ENCODE measurements at places on chromosomes 6 and 20.

- DNase-seq = peak; percentile 85
Observed at GRCh38 chr6:1832844-1833787, 223.4 kb downstream of the FOXC1 start.

DNA sequence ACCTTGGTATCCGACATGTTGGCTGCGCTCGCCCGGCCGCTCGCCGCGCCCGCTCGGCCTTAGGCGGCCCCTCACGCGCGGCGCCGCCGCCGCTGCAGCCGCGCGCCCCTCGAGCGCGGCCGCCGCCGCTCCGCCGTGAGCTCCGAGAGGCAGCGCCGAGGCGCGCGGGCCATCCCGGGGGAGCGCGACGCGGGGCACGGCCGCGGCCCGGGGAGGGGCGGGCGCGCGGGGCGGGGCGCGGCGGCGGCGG is at the start of gene KIF13A:
TSS of gene KIF13A (minus strand) at position 189 of the 250 bp plus-strand sequence. CDS start at position 17, 172 bp downstream.
- DNase-seq = no peak

DNA sequence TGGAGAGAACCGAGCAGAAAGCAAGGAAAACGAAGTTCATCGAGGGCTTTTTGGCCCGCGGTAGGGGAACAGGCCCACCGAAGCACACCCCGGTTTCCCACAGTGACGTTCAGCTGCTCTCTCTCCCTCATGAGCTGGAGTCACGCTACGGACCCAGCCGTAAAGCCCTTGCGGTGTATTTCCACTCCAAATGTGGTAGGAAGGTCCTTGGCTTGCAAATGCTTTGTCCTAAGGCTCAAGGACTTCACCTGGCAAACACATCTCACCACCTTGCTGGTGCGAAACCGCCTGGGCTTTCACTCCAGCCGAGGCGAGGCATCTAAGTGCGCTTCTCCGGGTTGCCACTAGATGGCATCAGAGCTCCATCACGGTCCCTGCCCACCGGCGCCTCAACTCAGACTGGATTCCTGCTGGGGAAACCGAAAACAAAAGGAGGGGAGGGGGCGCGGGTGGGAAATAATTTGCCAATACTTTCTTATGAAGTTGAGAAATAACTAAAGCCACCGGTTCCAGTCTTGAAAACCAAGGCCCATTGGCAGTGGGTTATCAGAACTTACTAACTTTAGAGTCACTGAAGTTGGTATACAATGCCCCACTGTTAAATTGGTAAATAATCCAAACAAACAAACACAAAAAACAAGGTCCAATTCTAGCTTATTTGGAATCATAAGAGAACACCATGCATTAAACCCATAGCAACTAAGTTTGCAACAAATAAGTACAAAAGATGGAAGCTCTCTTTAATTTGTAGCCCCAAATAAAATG is 13.4 kb upstream of the FOXC1 start:
- peak; percentile 76 for DNase-seq

DNA sequence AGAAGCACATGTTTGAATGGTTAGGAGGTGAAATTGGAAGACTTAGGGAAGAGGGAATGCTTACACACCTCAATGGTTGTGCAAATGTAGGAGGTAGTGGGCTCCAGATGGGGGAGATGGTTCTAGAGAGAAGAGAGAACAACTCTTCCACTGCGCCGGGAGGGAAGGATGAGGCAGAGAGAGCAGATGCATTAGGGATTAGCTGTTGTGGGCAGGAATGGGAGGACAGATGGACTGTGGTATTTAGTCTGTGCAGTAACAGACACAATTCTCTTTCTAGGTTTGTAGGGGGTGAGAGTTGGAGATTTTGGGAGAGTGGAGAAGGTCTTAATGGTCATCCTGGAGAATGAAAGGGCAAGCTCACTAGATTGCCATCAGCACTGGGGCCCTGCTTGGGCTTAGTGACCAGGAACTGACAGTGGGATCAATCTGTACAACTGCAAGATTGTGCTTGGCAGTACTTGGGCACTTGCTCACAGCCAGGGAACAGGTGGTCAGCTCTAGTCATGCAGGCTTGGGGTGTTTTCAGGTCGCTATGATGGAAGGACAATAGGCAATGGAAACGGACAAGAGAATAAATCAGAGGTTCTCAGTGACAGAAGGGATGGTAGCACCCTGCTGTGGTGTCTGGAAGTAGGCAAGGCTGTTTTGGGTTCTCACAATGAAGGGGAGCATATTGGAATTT is 182.0 kb upstream of the MYLIP start:
- no peak for DNase-seq

DNA sequence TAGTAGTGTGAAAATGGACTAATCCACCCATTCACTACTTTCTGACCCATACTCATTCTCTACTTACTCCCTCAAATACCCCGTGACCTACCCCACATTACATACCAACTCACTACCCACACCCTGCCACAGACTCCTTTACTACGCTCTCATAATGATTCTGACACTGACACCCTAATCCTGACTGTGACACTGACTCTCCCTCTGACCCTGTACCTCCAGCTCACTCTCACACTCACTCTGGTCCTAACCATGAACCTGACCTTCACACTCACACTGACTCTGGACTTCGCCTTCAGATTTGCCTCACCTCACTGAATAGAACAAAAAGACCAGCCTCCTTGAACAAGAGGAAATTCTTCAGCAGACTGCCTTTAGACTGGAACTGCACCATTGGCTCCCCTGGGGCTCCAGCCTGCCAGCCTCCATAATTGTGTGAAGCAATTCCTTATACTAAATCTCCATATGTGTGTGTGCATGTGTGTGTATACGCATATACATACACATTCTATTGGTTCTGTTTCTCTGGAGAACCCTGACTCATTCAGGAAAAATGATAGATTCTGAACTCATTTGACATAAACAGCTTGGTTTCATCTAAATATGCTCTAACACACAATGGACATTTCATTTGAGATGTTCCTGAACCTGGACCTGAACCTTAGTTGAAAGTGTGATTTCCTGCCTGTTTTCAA is 10.5 kb upstream of the ZNF343 start:
- no peak for DNase-seq

DNA sequence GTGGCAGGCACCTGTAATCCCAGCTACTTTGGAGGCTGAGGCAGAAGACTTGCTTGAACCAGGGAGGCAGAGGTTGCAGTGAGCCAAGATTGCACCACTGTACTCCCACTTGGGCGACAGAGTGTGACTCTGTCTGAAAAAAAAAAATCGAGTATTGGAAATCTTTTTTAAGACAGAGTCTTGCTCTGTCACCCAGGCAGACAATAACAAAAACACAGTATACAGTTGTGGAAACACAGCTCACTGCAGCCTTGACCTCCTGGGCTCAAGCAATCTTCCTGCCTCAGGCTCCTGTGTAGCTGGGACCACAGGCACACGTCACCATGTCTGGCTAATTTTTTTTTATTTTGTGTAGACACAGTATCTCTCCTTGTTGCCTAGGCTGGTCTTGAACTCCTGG is 15.0 kb downstream of the NANP start:
- DNase-seq = no peak

DNA sequence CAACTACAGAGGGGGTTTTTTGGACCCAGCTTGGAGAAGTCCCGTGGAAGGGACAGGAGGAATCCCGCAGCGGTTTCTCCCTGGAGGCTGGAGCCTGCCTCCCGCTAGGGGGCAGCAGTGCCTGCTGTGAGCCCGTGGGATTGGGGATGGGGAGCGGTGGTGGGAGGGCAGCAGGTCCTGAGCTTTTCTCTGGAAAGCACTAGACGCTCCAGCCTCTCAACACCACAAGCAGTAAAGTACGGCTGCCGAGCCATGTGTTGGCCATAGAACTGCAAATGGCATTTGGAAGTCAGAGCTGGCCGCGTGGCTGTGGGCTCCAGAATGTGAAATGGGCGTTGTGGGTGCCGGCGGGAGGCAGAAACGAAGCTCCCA is 47.8 kb downstream of the GMPR start:
- DNase-seq = no peak

DNA sequence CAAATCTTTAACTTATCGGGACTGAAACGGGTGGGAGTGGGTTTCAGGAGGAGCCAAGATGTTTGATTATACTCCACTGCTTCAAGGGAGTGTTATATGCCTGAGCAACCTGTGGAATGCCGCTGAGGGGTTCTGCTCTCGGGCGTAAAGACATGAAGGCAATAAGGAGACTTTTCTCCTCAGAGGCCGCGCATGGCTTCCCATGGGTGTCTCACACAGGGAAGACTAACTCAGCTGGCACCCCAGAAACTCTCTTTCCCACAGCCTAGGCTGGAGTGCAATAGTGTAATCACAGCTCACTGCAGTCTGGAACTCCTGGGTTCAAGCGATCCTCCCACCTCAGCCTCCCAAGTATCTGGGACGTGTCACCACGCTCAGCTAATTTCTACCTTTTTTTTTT is 5.1 kb upstream of the C20orf141 start:
- no peak for DNase-seq

DNA sequence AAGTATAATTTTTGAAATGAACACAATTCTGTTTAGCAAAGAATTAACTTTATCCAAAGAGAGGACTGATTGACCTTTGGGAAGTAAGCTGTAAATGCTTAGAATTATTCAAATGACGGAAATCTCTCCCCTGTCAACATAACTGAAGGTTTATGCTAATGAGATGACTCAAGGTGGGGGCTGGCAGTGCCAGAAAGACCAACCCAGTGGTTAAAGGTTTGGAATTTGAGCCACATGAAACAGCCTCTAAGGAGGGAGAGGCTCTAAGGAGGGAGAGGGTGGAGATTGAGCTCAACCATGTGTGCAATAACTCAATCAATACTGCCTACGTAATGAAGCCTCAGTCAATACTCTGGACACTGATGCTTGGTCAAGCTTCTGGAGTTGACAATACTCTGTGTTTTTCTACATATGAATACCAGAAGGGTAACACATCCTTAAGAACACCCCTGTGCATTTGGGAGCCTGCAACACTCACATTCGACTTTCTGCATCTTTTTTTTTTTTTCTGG is 123.4 kb upstream of the TENT5A start:
- no peak for DNase-seq

DNA sequence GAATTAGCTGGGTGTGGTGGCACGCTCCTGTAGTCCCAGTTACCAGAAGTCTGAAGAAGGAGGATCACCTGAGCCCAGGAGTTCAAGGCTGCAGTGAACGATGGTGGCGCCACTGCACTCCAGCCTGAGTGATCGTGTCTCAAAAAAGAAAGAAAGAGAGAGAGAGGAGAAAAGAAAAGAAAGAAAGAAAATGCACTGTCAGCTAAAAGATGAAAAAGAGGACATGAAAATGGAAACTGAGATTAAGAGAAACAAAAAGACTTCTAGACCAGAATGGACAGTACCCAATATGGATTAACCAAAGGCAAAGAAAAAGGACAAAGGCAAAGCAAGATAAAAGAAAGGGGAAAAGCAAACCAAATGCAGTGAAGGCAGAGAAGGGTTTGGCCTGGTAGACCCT is 9.0 kb upstream of the RALGAPA2 start:
- DNase-seq = no peak

DNA sequence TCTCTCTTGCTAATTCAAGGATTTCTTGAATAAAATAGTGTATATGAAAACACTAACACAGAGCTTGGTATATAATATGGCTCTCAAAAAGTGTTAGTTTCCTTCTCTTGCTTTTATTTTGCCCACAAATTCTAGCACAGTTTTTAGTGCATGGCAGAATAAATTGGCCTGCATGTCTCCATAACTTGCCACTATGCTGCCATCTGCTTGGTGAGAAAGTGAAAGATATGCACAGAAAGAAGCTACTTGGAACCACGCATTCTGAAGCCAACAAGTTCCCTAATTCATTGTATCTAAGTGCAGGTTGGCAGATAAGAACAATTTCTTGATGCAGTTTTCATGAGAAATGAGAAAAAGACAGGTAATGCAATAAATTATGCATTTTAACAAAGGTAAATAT is 101.2 kb downstream of the EPHA7 start:
- no peak for DNase-seq

GRCh38 chr6:158863646-158864045 is 44.5 kb upstream of the EZR start:
- DNase-seq = no peak

GRCh38 chr6:158536084-158536890 is 23.6 kb upstream of the TMEM181 start:
- DNase-seq = peak; percentile 41

DNA sequence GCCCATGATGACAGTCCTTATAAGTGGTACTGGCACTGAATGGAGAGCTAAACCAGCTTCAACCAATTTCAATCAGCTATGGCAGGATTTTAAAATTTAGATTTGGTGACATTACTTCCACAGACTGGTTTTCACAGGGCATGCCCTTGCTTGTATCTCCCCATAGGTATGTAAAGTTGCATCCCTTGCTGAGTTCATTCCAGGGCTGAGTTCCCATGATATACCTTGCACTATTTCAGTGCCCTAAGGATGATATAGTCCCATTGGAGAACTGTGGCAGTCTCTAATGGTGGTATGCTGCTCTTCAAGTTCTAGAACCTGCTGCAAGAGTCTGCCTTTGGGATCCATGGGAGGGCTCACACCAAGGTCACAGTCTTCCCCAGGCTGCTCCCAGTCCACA is 232.7 kb upstream of the MOCS1 start:
- DNase-seq = no peak

DNA sequence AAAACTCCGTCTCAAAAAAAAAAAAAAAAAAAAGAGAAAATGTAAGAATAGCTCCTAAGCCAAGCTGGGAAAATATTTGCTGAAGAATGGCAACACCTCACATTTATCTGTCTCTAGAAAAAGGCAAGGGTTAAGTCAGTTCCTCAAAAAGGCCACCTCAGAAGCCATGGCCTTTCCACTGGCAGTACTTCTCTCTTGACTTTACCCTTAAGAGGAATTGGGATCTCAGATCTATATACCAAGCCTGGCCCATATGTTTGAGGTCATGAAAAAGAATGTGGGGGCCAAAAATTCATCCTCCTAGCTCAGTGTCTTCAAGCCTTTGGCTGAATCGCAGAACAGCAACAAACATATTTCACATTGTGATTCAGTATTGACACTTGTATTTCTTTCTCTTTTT is 10.9 kb upstream of the NCOA3 start:
- DNase-seq = no peak

- DNase-seq = no peak
Observed at GRCh38 chr20:2795451-2795850, 5.0 kb downstream of the CPXM1 start.

GRCh38 chr6:137213331-137213740 is 5.8 kb downstream of the IFNGR1 start:
- DNase-seq = no peak

- no peak for DNase-seq
Observed at GRCh38 chr20:25253606-25254275, 5.9 kb downstream of the PYGB start.

DNA sequence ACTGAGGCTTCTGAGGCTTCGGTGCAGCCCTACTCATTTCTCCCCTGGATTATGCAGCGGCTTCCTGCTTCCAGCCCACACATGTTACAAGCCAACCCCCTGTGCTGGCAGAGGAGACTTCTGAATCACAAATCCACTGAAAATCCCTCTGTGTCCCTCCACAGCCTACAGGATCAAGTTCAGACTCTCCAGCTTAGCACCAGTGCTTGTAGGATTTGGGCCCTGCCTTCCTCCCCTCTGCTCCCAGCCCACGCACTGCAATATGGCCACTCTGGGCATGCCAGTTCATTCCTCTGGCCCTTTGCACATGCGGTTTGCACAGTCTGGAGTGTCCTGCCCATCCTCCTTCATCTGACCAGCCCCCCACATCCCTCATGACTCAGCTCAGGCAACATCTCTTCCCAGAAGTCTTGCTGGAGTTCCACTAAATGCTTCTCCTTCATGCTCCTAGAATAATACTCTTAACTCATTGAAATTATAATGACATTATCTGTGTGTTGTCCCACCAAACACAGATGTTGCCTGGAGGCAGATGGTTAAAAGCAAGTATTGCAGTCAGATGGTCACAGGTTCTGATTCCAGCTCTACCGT is 15.9 kb upstream of the MDGA1 start:
- no peak for DNase-seq

GRCh38 chr20:53838311-53838868 is 232.0 kb downstream of the BCAS1 start:
- no peak for DNase-seq

GRCh38 chr6:26457264-26457805 is 420 bp upstream of the BTN2A1 start:
- no peak for DNase-seq

Measured in NCI-H748 treated with DMSO at 0.1 percent for 48 hours (cell line).